ENCODE measurements at places on chromosomes 7 and 10.

GRCh38 chr10:78335691-78336401, 302.2 kb downstream of the RPS24 start:
- no peak for DNase-seq

DNA sequence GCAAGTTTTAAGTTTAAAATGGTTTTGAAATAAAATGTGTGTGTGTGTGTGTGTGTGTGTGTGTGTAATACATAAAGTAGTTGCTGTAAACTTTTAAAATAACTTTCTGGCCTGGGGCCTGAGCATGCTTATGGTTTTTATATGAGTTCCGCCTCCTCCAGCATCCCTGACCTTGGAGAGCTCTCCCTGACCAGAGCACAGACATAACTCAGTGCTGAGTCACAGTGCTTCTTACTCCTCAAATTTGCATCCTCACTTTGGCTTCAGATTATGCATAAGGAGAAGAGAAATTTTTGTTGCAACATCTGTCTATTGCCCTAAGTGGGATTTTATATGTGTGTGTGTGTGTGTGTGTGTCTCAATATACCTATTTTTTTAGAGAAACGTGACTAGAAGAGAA, 200.8 kb downstream of the ELMO1 start:
- no peak for DNase-seq

DNA sequence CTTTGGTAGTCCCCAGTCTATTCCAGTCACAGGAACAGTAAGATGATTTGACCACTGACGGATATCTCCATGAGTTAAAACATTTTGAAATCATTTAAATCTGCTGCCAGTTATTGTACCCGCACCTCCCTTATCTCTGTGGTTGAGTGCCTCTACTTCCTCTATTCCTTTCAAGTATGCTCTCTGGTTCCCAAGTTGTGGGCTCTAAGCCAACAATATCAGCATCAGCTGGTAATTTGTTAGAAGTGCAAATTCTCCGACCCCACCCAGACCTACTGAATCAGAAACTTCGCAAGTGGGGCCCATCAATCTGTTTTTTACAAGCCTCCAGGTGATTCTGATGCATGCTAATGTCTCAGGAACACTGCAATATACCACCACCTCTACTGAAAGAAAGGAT, 235.5 kb downstream of the CCSER2 start:
- no peak for DNase-seq

DNA sequence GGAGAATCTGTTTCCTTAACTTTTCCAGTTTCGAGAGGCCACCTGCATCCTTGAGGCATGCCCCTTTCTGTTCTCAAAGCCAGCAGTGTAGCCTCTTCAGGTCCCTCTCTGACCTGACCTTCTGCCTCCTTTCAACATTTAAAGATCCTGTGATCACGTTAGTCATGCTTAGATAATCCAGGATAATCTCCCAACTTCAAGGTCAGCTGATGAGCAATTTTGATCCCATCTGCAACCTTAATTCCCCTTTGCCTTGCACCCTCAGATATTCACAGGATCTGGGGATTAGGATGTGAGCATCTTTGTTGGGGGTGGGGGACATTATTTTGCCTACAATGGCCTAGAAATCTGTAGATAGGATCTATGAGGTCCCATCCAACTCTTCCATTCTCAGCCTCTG, 8.0 kb downstream of the HKDC1 start:
- no peak for DNase-seq

DNA sequence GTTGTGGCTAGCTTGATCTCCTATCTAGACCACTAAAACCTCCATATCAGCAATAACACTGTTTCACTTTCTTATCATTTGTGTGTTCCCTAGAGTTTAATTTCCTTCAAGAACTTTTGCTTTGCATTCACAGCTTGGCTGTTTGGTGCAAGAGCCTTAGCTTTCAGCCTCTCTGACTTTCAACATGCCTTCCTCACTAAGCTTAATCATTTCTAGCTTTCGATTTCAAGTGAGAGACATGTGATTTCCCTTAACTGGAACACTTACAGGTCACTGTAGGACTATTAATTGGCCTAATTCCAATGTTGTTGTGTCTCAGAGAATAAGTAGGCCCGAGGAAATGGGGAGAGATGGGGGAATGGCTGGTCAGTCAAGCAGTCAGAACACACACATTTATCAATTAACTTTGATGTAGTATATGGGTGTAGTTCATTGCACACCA, 10.6 kb upstream of the BPGM start:
- DNase-seq = no peak

GRCh38 chr10:4719671-4720070, 106.3 kb upstream of the AKR1E2 start:
- no peak for DNase-seq

- DNase-seq = no peak
These were observed 58.4 kb downstream of the ZNF467 start for GRCh38 chr7:149714910-149715471.

GRCh38 chr10:17607603-17608332, 9.4 kb downstream of the HACD1 start:
- no peak for DNase-seq

GRCh38 chr7:157017603-157018327, 7.3 kb upstream of the MNX1 start:
- no peak for DNase-seq

DNA sequence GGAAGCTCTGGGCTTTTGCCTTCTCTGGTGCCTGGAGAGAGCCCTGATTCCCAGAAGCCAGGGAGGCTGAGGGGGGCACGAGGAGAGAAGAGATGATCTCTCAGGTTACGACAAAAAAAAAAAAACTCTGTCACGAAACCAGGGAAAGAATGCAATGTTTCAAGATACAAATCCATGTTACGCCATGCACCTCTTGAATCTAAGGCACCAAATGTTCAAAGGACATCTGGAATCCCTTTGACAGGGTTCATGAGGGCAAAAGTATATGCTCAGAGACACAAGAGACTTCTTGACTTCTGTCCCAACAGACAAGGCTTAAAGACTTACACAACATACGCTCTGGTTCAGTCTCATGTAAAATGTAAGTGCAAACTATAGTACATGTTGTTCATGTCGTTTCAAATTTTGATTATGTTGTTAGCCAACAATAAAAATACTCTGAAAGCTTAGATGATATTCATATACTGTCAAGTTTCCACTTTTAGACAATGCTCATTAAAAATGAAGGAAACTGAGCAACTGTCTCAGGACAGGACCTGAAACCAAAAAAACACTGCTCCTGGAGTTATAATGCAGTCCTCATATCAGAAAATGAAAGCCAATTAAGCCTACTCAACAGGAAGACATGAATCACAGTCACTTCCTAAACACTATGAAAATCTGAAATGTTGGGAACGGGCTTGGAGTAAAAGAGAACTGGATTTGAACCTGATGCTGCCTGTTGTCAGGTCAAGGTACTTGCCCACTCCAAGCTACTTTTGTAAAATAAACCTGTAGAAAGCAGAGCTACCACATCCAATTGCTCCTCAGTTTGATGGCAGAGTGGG, 72.3 kb downstream of the CHCHD3 start:
- no peak for DNase-seq

DNA sequence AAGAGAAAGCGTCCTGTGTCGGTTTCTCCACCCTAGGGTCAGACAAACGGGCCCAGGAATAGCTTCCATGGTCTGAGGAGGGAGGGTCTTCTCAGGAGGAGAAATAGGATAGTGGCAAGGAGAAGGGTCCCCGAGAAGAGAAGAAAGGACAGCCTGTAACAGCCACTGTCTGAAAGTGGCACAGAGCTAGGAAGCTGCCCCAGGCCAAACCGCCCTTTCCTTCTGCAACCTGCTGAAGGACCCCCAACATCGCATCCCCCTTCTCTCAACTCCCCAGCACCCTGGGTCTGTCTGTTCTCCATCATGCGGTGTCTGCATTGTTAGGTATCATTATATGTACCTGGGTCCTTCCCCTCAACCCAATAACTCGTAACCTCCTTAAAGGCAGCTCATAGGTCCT, 47.1 kb downstream of the COL17A1 start:
- no peak for DNase-seq

DNA sequence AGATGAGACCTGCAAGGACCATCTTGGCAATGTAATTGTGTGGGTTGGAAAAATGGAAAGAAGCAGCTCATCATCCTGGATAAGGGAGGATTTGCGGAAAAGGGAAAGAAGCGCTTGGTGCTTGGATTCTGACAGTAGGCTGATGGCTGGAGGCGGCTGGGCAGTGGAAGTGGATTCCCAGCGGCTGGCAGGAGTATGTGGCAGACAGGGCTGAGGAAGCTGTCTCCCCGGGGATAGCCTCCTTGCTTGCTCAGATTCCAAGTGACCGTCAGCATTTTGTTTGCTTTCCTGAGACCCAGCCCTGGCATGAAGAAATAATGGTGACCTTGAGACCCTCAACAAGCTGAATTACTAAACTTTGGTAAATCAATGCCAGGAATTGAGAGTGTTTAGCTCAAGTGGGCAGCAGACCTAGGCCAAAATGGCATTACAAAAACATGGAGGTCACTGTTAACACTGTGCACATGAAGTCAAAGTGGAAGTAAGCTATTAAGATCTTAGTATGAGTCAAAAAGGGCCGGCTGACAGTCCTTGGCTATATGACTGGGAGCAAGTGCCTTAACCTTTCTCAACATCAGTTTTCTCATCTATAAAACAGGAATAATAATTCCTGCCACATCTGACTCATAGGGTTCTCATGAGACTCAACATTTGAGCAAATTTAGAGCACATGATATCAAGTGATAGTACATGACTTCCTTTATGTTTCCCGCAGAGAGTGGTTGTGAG, 21.3 kb downstream of the SLC25A28 start:
- no peak for DNase-seq

DNA sequence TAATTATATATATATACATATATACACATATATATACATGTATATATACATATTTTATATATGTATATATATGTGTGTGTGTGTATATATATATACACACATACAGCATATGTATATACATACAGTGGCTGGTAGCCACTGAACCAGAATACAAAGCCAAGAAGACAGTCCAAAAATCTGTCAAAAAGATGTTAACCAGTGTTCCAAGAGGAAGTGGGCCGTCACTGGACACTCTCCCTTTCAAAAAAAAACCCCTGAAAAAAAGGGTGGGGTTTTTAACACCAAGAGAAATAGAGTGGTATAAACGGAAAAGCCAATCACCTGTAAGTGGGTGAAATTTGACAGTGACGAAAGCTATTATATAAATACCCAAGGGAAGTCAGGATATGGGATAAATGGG, 31.1 kb upstream of the C1GALT1 start:
- DNase-seq = no peak

GRCh38 chr10:91614225-91614624, 18.6 kb downstream of the PPP1R3C start:
- DNase-seq = no peak

- DNase-seq = no peak
These were observed 409.0 kb upstream of the MGMT start for GRCh38 chr10:129057856-129058663.

- no peak for DNase-seq
These were observed 264.5 kb upstream of the NEBL start for GRCh38 chr10:21161647-21162046.

- DNase-seq = no peak
These were observed 35.5 kb downstream of the GPRIN2 start for GRCh38 chr10:46520941-46521340.

DNA sequence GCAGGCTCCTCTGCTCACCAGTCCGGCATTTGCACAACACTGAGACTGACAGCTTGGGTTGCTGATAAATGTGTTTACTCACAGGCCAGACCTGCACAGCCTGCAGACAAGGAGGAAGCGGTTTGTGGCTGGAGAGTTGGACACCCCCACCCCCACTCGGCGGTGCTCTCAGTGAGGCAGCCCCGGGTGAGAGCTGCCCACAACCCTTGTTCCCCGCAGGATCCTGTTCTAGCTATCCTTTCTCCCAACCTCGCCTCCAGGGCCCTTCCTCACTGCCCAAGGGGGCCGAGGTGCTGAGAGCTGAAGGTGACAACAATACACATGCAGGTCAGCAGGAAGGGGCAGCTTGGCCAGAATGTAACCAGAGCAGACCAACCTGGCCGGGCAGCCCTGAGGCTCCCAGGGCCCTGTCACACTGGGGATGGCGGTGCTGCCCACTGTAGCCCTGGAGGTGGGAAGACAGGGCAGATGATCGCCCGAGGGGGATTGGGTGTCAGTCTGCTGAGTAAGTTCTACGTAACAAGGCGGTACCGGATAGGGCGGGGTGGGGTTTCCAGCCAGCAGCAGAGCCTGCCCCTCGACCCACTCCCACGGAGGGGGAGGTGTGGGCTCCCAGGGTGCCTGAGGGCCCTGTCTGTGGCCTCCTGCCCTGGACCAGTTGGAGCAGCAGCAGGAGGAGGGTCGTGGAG, 2.1 kb upstream of the ADAM8 start:
- DNase-seq = no peak

- no peak for DNase-seq
These were observed 143.4 kb downstream of the TMEM168 start for GRCh38 chr7:112646783-112647182.

DNA sequence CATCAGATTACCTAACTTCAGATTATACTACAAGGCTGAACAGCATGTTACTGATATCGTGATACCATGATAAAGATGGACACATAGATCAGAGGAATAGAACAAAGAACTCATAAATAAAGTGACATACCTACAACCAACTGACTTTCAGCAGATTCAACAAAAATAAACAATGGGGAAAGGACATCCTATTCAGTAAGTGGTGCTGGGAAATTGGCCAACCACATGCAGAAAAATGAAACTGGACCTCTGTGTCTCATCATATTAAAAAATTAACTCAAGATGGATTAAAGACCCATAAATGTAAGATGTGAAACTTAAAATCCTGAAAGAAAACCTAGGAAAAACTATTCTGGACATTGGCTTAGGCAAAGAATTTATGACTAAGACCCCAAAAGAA, 158.6 kb downstream of the ZEB1 start:
- no peak for DNase-seq

DNA sequence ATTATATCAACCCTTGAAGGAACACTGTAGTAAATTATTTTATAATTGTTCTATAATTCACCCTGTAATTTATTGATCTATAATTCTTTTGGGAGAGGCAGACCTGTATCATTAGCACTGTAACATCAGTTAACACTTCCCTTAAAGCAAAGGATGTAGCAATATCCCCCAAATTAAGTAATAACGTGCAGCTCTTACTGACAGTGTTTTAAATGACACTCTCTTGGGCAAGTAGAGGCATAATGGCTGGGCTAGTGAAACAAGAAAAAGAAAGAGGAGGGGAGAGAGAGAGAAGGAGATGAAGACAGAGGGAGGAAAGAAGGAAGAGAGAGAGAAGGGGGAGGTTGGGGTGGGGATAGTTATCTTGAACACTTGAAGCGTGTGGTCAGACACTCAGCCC, 161.0 kb upstream of the RNF32 start:
- DNase-seq = no peak

GRCh38 chr7:24703296-24703695, 54.0 kb downstream of the GSDME start:
- DNase-seq = no peak

GRCh38 chr7:35485436-35485835, 209.5 kb downstream of the HERPUD2 start:
- DNase-seq = no peak

DNA sequence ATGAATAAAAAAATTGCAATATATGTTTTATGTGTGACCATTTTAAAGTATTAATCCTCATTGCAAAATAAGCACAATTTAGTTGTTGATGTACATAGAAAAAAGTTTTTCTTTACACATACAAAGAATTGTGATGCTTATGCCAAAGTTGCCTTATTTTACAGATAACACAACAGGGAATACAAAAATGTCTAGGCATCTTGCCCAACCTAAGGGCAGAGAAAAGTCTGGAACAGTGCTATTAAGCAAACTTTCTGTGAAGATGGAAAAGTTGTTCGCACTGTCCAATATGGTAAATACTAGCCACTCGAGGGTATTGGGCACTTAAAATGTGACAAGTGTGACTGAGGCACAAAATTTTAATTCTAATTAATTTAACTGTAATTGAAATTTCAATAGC, 190.2 kb upstream of the HGF start:
- DNase-seq = no peak

- DNase-seq = no peak
These were observed 6.7 kb downstream of the AOAH start for GRCh38 chr7:36717586-36717985.

Measured in GOT3 (cell line).